ENCODE measurements at places on chromosomes 5 and 9. TPM values are rescaled to one million over a fixed set of nuclear protein-coding genes. Genes with fewer than 3 reads are reported as not detected.
A peak's percentile ranks its signal among the peaks of the same experiment; 100 is the strongest.

DNA sequence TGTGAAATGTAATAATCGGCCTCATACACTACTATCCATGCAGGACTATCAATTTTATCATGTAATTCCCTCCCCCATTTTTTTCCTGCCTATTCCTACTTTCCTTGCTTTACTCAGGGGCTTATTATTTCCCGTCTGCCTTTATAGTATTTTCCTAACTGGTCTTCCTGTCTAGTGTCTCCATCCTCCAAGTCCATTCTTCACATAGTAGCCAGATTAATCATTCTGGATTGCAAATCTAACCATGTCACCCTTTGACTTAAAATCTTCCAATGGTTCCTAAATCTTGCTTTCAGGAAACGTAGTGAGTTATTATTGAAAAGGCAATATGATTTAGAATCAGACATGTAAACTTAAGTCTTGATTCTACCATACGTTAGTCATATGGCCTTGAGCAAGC is 307.4 kb upstream of the HAPLN1 start:
- no peak for DNase-seq

The ZNF300 gene
- total RNA-seq, result 0.52 TPM

- no peak for DNase-seq
Observed at GRCh38 chr5:105840800-105841199, 1829.9 kb downstream of the EFNA5 start.

The MEGF10 gene
- 12.1 TPM for total RNA-seq

The GTF2H2C gene
- 38.2 TPM for total RNA-seq

GRCh38 chr5:83957188-83957587 is 236.5 kb upstream of the HAPLN1 start:
- DNase-seq, result no peak

The LCN9 gene
- not detected for total RNA-seq

- no peak for DNase-seq
Observed at GRCh38 chr5:8840237-8840636, 705.6 kb downstream of the SEMA5A start.

GRCh38 chr5:159050316-159051143 is 49.2 kb downstream of the EBF1 start:
- DNase-seq, result no peak

GRCh38 chr5:2670940-2671339 is 80.5 kb downstream of the IRX2 start:
- DNase-seq, result no peak

The PCDHB5 gene
- 5.1 TPM for total RNA-seq

The FAM169A gene
- 6.2 TPM for total RNA-seq

The CDH10 gene
- total RNA-seq, result not detected

The PCDHA5 gene
- total RNA-seq, result 0.17 TPM

DNA sequence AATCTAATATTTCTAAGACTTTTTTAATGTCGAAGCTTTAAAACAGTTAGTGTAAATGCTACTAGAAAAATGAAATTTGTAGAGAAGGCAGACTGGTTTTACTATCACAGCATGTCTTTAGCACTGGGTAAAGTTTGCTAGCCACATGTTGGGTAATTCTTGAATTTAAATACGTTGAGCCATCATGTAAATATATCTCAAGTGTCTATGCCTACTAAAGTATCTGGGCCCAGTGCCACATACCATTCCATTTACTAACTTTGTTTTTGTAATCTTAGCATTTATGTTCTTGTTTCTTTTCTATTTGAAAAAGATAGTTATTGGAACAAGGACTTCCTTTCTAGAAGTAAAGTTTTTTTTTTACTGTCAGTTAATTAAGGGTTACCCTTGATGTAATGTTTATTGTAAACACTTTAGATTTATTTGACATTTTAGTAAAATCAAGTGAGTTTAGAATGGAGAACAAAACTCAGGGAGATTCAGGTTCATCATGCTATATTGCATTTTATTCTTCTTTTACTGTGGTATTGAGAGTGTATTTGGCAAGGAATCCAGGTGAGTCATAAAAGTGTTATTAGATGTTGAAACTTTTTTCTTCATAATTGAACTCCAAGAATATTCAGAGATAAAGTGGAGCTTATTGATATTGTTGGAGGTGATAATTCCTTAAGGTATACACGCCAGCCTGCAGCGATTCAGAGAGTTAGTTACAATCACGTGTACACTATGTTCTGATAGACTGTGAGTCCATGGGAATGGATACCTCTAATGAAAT is 182.4 kb downstream of the CCDC171 start:
- DNase-seq, result peak; percentile 19

GRCh38 chr5:132746954-132747615 is at the start of gene CCNI2:
CCNI2 (plus strand) TSS chr5:132747426; CDS start chr5:132747496, 70 bp downstream.
- DNase-seq, result no peak

The BTNL8 gene
- total RNA-seq, result not detected

- DNase-seq, result no peak
Observed at GRCh38 chr5:54317511-54318260, 7.3 kb upstream of the ARL15 start.

DNA sequence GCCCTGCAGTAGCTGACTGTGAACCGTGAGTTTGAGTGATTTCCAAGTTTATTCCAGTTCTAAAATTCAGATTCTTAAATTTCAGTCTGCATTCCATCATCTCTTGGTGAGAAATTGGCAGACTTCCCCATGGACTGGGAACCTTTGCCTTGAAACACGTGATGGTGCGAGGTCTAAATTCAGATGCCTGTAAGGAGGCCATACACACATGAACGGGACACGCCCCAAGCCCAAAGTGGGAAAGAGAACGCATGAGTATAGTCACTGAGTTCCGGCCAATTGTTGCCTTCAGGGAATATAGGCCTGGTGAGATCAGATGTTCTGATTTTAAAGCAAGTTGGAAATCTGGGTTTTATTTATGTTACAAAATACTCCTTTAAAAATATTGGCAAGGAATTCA is 1084.4 kb upstream of the WWC1 start:
- no peak for DNase-seq

The AGTPBP1 gene
- total RNA-seq, result 20.5 TPM

DNA sequence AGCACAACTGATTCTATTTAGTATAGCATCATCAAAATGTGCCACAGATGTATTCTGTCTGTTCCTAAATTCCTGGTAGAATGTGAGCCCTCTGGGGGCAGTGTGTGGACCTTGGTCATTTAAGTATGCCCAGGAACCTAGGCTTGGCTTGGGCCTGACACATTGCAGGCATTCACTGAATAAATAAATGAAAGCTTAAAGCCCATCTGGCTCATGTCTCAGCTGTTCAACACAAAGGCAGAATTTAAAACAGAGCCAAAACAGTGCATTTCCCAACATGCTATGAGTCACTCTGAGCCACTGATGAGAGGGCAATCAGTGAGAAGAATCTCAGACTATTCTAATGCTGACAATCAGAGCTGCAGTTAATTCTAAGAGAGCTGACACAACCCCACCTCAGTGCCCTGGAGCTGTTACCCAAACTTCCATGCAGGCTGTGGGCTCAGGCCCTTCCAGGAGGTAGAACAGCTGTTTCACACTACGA is 8.1 kb downstream of the FAM193B start:
- peak; percentile 78 for DNase-seq

GRCh38 chr5:178283520-178283919 is 50.9 kb upstream of the PHYKPL start:
- DNase-seq, result no peak

DNA sequence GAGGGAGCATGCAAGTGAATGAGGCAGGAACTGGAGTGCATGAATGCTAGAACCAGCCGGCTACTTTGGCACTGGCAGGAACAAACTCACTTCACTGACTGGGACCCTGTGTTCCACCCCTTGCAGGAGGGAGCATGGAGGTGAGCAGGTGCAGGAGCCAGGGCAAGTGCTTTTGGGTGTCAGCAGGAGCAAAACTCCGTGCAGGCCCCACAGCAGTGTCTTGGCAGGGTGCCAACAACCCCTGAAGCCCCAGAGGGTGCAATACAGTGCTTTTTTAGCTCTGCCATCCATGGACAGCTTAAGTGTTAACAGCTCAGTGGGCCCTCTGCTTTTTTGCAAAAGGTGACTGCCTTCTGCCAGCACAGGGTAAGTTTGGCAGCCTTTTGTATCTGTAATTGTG is 245.8 kb upstream of the PCSK5 start:
- no peak for DNase-seq

The ORM2 gene
- not detected for total RNA-seq

DNA sequence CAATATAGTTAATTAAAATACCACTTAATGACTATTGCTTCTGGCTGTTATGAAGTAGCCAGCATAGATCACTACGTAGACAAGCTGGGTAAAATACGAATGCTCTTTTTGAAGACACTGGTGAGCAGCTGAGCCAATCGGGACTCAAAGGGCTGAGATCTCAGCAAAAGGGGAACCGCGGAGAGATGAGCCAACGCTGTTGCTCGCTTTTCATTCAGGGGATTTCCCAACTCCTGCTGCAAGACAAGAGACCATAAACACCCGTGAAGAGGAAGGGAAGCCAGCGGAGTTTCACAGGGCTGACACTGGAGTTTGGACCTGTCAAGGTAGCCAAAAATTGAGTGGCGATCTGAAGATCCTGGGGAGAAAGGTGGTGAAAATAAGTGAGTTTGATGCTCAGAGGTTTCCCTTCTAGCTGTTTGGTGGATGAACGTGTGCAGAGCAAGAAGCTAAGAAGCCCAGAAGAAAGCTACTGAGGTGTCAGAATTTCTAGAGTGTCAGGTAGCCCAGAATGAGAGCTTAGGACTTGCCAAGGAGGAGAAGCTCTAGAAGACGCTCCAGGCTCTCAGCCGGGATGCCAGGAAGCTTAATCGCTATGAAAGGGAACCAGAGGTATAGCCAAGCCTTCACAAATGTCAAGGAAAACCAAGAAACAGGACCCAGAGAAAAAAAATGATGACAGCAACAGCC is 79.6 kb upstream of the RNU6ATAC start:
- DNase-seq, result no peak

- DNase-seq, result no peak
Observed at GRCh38 chr5:15391704-15392397, 108.1 kb upstream of the FBXL7 start.

- no peak for DNase-seq
Observed at GRCh38 chr5:1270933-1271914, 23.6 kb downstream of the TERT start.

GRCh38 chr5:57190593-57190992 is 16.7 kb downstream of the GPBP1 start:
- no peak for DNase-seq
